NCI-H524 treated with DMSO at 0.1 percent for 48 hours (cell line): ENCODE measurements at places on chromosomes 13 and 19.

GRCh38 chr19:375395-376110, 31.0 kb upstream of the MIER2 start:
- no peak for DNase-seq

- DNase-seq: no peak
These were observed 5.2 kb downstream of the STARD13 start for GRCh38 chr13:33280279-33280905.

GRCh38 chr13:71399631-71400215, 467.3 kb downstream of the DACH1 start:
- DNase-seq: no peak

DNA sequence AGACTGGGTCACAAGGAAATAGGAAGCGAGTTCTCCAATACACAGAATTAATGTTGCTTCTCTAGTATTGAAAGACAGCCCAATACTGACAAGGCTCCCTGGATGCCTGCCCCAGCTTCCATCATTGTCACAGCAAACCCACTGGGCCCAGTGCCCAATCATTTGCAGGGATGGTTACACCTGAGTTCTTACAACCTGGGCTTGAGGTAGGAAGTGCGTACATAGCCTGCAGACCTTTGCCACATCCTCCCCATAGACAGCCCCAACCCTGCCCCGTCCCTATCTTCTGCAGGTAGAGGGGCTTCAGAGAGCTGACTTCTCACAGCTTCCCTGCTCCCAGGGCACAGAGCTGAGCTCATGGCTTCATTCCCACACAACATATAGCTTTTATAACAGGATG, 108.1 kb upstream of the UBL3 start:
- DNase-seq: no peak

GRCh38 chr19:38210458-38210987, 13.5 kb downstream of the DPF1 start:
- DNase-seq: no peak

DNA sequence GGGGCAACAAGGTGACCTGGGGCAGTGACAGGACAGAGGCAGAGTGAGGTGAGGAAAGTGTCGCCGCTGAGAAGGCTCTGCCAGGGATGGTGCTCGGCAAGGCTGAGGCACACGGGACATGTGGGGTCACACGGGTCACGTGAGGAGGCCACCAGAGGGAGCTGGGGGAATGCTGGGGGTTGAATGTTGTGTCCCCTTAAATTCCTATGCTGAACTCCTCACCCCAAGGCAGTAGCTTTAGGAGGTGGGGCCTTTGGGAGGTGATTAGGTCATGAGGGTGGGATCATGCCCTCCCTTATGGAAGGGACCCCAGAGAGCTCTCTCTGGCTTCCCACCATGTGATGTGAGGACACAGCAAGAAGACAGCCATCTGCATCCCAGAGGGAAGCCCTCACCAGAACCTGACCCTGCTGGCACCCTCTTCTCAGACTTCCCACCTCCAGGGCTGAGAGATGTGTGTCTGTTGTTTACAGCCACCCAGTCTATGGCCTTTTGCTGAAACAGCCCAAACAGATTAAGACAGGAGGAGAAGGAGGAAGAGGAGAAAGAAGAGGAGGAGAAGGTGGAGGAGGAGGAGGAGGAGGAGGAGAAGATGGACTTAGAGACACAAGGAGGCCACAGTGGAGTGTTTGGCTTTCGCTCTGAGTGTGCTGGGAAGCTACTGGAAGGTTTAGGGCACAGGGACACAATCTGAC, 35.4 kb downstream of the RFX2 start:
- DNase-seq: no peak

DNA sequence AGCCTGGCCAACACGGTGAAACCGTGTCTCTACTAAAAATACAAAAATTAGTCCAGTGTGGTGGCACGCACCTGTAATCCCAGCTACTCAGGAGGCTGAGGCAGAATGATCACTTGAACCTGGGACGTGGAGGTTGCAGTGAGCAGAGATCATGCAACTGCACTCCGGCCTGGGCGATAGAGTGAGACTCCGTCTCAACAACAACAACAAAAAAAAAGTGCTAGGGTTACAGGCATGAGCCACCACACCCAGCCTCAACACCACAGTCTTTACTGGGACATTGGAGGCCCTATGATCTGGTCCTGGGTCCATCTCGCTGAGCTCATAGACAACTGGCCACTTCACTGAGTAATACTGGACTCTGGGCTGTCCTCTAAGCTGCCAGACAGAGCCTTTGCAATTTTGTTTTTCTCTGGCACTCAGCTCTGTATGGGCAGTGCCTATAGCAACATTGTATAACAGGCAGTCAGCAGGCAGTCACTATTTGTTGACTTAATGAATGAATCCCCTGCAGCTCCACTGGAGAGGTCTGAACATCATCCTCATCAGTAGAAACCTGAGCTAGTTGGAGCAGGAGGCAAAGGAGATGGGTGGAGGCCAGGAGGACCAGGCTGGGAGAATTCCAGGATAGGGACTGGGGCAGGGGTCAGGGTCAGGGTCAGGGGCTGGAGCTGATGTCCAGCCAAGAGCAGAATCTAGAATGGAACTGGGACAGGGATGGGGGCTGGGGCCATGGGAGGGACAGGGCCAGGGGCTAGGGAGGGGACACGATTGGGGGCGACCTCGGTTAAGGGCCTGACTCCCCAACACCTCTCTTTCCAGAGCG, 8.1 kb downstream of the BLOC1S3 start:
- DNase-seq: no peak

DNA sequence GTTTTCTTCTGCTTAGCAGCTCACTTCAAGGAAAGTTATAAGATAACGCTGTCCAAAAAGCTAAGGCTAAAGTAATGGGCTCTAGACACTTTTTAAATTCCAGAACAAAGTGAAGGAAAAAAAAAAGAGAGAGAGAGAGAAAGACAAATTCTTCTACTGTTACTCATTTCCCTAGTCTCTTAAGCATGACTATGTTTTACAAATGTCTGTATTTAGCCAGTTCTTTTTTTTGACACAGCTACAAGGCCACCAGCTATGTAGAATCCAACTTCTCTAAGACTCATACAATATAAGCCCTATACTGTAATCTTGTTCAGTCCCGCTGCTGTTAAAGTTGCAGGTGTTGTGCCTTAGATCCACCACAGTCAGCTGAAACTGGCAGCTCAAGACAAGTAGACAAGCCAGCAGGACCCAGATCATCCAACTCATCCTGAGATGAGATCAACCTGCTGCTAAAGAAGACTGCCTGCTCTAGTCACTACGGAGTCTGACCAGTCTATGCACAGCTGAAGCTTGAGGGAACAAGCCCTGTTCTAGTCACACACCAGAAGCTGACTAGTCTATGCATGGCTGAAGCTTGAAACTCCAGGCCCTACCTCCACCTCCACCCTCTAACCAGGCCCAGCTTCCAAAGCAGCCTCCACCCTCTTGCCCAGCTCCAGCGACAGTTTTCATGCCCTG, 10.3 kb upstream of the ZNF83 start:
- DNase-seq: no peak

DNA sequence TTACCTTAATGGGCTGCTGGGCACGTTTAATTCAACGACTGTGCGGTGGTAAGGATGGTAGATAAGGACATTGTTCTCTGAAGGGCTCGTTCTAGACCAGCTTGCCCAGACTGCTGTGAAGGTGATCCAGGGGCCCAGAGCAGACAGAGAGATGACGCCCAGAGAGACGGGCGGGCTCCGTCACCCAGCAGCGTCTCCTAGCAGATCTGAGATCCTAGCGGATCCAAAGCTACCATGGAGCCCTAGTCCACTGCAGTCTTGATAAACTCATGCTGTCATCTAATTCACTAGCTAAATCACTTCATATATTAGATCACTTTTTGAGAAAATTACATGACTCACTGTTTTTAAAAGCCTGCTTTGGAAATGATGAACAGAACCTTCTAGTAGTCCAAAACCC, 21.5 kb downstream of the COL4A2 start:
- no peak for DNase-seq
